ENCODE measurements at places on chromosomes 12 and 14.

- no peak for DNase-seq
Measured at GRCh38 chr12:112971248-112971647, 7.1 kb upstream of the OAS2 start.

DNA sequence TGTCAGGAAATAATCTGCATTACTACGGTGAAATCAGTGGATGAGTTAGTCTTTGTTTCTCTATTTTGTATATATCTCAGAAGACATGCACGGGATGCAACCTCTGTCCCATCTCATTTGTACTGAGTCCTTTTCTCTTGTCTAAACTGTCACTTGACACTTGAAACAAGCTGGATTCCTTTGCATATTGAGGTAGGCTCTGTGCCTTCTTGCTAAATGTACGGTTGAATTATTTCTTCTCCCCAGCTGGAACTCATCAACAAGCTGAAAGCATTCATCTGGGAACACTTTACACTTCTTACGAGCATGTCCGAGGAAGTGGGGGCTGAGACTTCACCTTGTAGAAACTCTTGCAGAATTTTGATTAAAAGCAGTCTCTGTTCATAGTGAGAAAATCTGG lies 119.5 kb downstream of the VEZT start:
- no peak for DNase-seq

- DNase-seq = peak; percentile 15
Measured at GRCh38 chr12:84502907-84503787, 409.5 kb downstream of the SLC6A15 start.

- no peak for DNase-seq
Measured at GRCh38 chr12:86711731-86712130, 455.5 kb upstream of the MGAT4C start.

Data from right kidney (tissue), 9 donors.